Activated T-helper 9 cell treated with anti-CD3 and anti-CD28 coated beads, Interleukin-2, amount 50 U/mL, for 16 hours (primary cell): ENCODE measurements at places on chromosomes 4 and X.

- no peak for DNase-seq
These were observed 93.7 kb upstream of the SOD3 start for GRCh38 chr4:24701683-24702082.

DNA sequence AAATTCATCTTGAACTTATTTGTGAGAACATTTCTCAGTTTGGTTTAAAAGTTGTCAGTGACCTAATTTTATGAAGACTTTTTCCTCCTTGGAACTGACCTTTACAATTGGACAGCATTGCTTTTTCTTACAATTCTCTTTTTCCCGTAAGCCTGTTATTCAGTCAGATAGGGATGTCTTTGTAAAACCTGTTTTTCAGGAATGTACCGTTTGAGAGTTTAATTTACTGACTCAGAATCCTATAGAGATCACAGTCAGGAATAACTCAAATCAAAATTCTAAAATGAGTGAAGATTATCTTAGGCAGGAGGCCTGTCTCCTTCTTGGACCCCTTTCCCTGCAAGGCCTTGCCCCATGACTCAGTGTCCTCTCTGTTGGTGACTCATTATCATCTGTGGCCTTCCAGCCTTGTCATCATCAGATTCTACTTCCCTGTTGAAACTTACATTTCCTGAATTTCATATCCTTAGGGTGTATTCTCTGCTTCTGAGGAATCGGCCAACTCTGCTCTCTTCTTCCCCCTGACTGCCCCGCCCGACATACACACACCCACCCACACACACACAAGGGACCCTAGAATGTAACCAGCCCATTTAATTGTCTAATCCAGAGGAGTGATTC, 99.8 kb downstream of the ARHGAP10 start:
- no peak for DNase-seq

DNA sequence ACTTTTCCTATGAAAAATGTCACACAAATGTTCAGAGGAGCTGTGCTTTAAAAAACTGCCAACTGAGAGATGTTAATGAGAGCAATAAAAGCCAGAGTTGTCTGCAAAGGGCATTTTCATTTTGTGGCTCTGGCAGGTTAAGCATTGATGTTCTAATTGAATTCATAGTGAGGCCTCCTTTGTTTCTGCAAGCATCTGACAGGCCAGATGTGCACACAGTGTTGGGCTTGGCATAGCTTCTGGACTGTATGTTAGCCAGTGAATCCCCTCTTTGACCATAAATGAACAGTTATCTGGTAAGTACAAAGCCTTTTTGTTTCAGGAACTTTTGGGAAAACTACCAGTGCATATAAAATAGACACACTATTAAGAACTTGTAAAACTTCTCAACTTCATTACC, 81.9 kb downstream of the JADE3 start:
- no peak for DNase-seq

- no peak for DNase-seq
These were observed 28.5 kb downstream of the ACSL4 start for GRCh38 chrX:109704563-109704962.

DNA sequence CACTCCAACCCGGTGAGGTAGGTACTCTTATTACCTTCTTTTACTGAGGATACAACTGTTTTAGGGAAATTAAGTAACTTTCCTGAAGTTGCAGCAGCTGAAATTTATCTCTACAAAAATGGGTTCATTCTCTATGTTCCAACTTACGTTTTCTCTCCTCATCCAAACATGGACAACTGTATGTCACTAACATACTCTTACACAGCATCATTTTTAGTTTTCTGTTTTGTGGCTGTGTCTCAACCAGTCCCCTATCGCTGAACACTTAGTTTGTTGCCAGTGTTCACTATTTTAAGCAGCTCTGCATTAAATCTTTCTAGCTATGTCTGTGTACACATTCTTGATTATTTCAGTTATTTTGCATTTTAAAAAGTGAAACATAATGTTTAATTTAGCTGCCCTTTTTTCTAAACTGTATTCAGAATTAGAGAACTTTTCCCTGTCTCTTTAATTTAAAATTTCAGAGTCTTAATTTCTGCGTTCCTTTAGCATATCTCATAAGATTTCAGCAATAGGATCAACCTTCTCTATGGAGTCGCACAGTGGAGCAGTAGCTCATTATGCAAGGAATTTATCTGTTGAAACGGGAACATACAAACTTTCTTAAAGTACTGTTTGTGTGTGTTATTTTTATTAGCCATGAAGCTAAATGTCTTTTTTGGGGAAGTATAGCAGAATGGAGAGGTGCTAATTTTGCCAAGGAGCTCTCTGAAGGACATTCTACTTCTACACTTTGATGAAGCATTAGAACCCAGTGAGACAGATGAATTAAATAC, 3.8 kb downstream of the SGMS2 start:
- no peak for DNase-seq

DNA sequence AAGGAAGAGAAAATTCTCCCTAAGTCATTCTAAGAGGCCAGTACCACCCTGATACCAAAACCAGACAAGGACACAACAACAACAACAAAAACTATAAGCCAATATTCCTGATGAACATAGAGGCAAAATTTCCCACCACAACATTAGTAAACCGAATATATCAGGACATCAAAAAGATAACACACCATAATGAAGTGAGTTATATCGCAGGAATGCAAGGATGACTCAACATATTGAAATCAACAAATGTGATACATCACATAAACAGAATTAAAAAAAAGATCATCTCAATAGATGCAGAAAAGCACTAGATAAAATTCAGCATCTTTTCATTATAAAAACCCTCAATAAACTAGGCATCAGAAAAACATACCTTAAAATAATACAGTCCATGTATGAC, 1844.4 kb upstream of the PCDH10 start:
- DNase-seq, result no peak

- DNase-seq, result no peak
These were observed 97.7 kb downstream of the MANBA start for GRCh38 chr4:102663073-102663472.

GRCh38 chr4:139639654-139640053, 26.0 kb upstream of the MGST2 start:
- DNase-seq, result no peak

DNA sequence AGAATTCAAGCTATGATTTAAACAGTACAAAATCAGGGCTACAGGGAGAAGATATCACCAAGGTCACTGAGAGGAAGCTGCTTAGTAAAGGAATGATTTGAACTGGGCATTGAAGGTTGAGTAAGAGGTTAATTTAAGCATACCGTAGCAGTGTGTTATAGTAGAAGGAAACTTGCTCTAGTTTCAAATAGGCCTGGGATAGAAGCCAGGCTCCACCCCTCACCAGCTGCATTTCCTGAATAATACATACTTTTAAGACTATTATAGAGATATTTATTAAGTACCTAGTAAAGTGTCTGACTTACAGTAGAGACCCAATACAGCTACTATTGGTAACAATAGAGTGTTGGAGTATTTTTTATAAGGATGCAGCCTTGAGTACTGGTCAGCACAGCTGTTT, 118.0 kb upstream of the GLRA2 start:
- no peak for DNase-seq

- no peak for DNase-seq
These were observed 93.6 kb downstream of the CORIN start for GRCh38 chr4:47744253-47744652.

DNA sequence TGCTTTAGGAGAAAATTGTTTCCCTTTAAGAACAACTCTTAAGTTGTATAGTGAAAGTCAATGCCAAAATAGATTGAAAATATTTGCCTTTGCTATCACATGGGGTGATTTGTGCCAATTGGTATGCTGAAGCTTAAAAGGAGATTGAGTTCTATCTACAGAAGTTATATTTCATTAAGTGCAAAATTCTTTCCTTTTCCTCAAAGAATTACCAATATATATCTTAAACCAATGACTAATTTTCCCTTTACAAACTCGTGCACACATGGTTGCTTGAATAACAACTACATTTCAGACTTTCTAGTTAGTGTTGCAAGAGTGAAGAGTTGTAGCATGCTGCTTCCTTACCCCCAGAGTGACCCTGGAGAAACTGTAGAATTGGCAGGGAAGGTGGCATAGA, 990.0 kb upstream of the PABPC4L start:
- DNase-seq, result no peak

DNA sequence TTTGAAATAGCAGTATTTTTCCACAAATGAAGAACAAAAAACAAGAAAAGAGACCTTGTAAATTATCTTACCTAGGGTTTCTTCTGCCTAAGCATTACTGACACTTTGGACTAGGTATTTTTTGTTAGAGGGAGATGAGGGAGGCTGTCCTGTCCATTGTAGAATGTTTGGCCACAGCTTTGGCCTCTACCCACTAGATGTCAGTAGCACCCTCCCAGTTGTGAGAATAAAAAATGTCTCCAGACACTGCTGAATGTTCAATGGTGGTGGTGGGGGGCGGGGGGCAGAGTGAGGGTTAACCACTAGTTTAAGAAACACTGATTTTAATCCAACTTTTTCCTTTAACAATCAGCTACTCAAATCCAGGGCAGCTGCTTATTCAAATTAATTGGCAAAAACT, 25.8 kb downstream of the OTUD4 start:
- no peak for DNase-seq

GRCh38 chr4:56786955-56787354, 34.5 kb downstream of the SPINK2 start:
- DNase-seq, result no peak

- no peak for DNase-seq
These were observed 616.1 kb upstream of the CPEB2 start for GRCh38 chr4:14386196-14386595.

- DNase-seq, result no peak
These were observed 92.0 kb downstream of the CHRNA9 start for GRCh38 chr4:40427128-40427527.

DNA sequence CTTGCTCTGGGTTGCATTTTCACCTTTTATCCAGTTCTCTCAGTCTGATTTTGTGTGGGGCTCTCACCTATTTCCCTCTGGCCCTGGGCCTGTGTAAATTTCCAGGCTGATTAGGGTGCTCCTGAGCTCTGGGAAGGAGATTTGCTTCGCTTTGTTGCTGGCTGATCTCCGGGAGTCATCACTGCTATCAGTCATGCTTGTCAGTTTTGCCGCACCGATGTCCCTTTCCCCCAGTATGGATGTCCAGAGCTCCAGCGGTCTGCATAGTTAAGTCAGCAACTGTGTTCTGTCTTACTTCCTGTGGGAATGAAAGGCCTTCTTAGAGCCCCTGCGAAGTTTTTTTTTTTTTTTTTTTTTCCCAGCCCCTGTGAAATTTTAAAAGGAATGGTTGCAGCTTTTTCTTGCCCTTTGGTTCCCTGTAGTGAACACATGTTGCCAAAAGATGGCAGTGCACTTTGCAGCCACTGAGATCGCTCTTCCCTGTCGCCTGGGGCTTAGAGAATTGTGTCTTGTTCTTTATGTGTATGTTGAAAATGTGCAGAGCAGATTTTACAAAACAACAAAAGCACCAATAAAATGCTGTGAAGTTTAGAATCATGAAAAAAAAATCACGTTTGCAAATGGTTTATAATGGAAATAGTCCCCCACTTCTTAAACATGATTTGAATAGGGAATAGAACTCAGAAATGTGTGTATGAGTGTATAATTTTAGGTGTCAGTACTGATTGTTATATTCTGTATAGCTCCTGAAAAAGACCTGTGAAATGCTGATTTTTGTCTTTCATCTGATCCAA, 109.1 kb upstream of the SLC4A4 start:
- DNase-seq, result no peak

- no peak for DNase-seq
These were observed 82.3 kb downstream of the SPRY1 start for GRCh38 chr4:123478859-123479345.

DNA sequence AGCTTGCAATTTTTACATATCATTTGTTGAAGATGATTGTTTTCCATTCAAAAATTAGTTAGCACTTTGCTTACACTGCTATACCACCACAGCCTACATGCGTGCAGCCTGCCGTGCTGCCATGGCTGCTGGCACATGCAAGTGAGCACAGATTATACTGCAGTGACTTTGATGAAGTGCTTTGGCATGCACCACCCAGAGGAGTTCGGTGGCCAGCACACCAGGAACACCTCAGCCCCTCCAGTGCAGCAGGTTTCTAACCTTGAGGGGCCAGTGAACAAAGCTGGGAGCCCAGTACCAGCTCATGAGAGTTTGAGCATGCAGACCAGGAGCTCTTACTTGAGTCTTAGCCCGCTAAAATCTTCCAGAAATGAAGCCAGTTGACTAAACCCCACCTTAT, 431.5 kb downstream of the DACH2 start:
- DNase-seq, result no peak

DNA sequence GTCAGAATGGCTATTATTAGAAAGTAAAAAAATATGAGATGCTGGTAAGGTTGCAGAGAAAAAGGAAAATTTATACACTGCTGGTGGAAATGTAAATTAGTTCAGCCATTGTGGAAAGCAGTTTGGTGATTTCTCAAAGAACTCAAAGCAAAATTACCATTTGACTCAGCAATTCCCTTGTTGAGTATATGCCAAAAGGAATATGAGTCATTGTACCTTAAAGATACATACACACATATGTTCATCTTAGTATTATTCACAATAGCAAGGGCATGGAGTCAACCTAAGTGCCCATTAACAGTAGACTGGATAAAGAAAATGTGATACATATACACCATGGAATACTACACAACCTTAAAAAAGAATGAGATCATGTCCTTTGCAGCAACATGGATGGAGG, 148.2 kb downstream of the COMMD8 start:
- no peak for DNase-seq

- no peak for DNase-seq
These were observed 214.5 kb downstream of the NAF1 start for GRCh38 chr4:162952232-162952631.

GRCh38 chr4:101025755-101026154, 321.6 kb downstream of the PPP3CA start:
- DNase-seq, result no peak

DNA sequence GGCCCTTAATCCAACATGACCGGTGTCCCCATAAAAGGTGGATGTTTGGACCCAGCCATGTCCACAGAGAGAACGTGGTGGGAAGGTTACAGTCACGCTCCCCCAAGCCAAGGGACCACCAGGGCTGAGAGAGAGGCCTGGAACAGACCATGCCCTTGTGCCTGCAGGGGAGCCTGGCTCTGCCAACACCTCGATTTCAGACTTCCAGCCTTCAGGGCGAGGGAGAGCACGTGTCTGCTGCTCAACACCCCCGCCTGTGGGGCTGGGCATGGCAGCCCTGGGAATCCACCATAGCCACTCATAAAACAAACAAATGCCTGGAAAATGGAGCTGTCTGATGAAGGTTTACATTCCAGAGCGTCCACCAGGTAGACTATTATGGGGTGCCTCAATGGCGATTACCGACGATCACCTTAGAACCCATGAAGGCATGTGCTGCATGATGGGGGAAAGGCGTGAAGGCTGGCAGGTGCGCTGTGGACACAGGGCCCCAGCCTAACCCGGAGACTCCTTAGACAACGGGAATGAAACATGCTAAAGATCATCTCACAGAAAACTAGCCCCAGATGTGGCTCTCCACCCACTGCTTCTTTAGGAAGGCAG, 42.3 kb upstream of the HMX1 start:
- no peak for DNase-seq

- DNase-seq, result no peak
These were observed 65.5 kb downstream of the FHDC1 start for GRCh38 chr4:153001626-153002025.

- DNase-seq, result no peak
These were observed 46.7 kb upstream of the IL2 start for GRCh38 chr4:122503214-122503613.
